Fibroblast of skin of abdomen (primary cell): ENCODE measurements at places on chromosomes 1 and 21.

- no peak for DNase-seq
These were observed 9.9 kb upstream of the CTBS start for GRCh38 chr1:84584126-84584525.

GRCh38 chr1:15620155-15620545 is 2.9 kb downstream of the DDI2 start:
- peak; percentile 24 for DNase-seq

DNA sequence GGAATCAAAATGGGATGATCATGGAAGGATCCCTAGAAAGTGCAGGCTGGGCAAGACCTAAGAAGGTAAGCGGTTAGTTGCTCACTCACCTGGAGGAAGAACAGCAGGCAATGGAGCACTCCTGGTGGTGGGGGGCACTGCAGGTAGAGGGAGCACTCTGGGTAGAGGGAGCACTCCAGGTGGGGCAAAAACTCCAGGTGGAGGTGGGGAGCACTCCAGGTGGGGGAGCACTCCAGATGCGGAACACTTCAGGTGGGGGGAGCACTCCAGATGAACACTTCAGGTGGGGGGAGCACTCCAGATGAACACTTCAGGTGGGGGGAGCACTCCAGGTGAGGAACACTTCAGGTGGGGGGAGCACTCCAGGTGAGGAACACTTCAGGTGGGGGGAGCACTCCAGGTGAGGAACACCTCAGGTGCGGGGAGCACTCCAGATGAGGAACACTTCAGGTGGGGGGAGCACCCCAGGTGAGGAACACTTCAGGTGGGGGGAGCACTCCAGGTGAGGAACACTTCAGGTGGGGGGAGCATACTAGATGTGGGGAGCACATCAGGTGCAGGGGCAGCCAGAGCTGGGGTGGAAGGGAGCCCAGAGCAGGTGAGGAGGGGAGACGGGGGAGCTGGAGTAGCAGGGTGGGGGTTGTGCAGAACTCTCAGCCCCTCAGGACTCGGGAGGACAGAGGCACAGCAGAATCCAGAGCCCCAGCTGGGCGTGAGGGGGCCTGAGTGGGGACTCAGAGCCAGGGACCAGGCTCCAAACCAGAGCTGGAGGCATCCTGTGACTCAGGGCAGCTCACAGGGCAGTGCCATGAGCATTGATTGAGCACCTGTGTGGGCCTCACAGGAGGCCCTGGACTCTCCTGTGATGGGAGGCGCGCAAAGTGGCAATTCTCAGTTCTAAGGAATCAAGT is 37.7 kb upstream of the COL6A1 start:
- DNase-seq, result no peak

DNA sequence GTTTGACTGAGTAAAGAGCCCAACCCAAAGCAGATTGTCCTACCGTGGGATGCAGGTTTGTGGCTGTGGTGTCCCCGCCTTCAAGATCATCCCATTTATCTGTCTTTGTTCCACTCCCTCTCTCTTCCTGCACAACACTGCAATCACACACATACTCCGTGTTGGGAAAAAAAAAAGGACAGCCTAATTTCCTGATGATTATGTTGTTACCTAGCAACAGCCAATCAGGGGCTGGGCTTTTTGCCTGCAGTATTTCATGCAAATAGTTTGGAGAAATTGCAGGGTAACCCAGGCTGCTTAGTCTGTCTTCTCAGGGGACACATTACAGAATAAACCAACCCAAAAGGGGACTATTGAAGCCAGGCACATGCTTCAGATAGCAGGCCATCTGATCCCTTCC is 38.3 kb downstream of the PHC2 start:
- peak; percentile 60 for DNase-seq

DNA sequence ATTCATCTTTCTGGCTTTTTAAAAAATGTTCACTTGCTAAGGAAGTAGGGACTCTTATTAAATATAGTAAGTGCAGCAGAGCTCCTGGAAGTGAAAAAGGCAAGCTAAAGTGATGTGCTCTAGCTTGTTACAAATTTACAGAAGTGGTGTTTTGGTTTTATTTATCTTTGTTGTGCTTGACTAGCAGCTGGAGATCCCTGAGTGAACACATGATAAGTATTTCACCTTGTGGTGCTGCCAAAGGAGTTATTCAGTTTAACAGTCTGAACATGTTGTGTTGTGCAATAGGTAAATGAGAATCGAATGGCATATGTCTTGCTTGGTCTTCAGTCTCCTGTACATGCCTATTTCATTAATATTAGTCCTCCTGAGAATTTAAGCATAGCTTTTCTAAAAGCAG is 315.7 kb downstream of the TPR start:
- peak; percentile 25 for DNase-seq

GRCh38 chr21:15692711-15693110 is 37.1 kb upstream of the USP25 start:
- no peak for DNase-seq
